ENCODE measurements at places on chromosomes 1 and 21.
A peak's percentile ranks its signal among the peaks of the same experiment; 100 is the strongest.

GRCh38 chr1:197924516-197925123, 7.4 kb downstream of the LHX9 start:
- DNase-seq = no peak

GRCh38 chr1:70264839-70265238, 43.7 kb downstream of the SRSF11 start:
- no peak for DNase-seq

GRCh38 chr21:44010429-44010828, 1.7 kb upstream of the TRAPPC10 start:
- no peak for DNase-seq

GRCh38 chr1:182331387-182331786, 60.2 kb downstream of the GLUL start:
- no peak for DNase-seq

- no peak for DNase-seq
These were observed 9.9 kb upstream of the DISC1 start for GRCh38 chr1:231616667-231617066.

DNA sequence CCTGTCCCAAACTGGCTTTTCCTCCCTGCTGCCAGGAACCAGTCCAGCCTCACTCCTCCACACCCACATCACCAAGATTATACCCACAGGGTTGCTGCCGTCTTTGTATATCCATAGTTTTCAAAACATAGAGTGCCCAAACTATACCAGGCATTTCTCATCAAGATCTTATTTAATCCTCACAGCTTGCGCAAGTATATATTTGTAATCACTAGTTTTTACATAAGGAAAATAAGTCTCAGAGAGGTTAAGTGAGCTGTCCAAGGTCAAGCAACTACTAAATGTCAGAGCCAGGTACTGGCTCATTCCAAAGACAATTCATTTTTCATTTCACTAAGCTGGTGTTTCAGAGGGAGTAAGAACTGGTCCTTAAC, 34.9 kb upstream of the ZNF362 start:
- no peak for DNase-seq

DNA sequence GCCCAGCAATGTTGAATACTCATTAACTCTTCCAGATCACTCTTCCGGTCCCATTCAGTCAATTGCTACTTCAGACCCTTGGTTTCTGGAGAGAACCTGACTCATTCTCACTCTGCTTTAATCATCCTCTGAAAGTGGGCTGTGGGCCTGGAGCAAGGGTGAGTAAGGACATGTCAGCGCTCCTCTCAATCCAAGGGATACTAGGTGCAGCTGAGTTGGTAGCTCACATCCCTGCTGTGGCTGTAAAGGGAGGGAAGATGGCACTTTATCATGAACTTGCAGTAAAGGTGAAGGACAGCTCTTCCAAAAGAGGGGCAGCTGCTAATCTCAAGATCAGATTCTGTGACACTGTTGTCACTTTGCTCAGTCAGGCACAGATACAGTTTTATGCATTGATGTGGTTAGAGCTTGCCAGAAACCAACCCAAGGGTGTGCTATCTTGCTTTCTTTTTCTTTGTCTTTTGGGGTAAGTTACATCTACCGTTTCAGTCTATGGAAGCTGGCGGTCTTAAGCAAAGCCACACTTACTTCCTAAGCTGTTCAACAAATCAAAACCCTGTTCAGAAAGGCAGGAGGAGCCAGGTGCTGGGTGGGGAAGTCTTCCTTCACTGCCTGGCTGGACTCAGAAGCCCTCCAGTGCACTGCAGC, 26.5 kb upstream of the NTPCR start:
- peak; percentile 61 for DNase-seq

- DNase-seq = no peak
These were observed 47.2 kb upstream of the ECE1 start for GRCh38 chr1:21337454-21337927.

DNA sequence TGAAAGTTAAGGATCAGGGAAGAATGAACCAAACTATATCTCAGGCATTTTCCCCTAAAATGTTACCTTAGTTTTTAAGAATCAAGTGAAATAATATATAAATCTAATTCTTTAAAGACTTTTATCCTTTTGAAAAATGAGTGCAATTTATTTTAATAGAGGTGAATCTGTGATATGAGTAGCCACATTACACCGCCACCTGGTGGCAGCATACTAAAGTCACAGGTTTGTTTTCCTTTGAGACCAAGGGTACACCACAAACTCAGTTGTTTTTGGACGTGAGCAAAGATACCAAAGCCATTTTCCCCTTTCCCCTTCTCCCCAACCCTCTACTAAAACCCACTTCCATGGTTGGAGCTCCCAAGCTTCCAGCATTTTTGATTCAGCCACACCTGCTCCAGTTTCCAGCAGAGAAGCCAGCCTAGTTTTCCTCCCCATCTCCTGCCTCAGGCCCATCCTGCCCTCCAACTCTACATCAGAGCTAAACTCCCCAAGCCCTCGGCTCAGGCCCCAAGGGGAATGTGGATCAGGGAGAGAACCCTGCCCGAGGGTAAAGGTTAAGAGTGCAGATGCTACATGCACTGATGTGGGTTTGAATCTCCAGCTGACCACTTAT, 22.9 kb upstream of the LDLRAP1 start:
- DNase-seq = peak; percentile 71

DNA sequence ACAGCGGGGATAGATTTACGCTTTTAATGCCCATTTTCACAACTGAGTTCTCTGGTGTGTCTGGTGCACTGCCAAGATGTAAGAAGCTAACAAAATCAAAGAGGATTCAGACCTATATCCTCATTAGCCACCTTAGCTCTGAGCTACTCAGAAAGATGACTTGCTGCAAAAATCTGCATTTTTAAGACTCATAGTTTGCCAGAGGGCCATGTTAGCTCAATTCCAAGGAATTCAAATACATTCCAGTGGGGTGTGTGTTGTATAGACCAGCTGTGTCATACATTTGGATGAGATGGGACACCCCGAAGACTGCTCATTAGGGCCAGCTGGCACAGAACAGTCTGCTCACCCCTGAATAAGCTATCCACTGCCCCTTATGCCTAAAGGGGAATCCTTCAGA, 8.9 kb downstream of the DENND2D start:
- DNase-seq = no peak

DNA sequence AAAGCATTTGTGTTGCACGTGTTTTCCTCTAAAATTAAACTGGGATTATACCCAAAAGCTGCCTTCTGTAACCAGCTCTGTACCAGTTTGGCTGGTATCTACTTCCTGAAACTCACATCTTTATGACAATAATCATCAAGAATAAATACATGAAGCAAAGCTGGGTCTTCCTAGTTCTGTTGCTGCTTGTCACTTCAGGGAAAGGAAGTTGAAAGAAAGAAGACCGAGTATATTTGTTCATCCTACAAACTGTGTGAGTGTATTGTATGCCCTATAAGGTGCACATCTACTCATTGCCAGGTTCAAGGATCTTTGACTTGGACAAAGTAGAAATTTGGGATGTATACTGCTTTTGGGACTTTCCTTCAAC, 29.1 kb upstream of the IFNGR2 start:
- DNase-seq = no peak

DNA sequence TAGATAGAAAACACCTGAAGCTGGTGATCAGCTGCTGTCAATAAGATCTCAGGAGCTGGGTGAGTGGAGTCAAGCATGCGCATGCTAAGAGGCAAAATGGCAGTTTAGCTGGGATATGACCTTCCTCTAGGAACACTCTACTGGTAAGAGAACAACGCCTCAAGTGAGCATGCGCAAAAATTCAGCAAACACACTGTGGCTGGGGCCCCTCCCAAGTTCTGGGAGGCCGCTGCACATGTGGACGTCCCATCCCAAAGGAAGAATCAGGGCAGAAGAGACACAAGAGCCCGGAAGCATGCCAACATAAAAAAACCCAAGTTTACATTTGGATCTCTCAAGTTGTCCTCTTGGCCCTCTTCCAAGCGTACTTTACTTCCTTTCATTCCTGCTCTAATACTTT, 126.3 kb upstream of the F3 start:
- DNase-seq = no peak

- no peak for DNase-seq
These were observed 260.3 kb upstream of the PLD5 start for GRCh38 chr1:242784807-242785206.

DNA sequence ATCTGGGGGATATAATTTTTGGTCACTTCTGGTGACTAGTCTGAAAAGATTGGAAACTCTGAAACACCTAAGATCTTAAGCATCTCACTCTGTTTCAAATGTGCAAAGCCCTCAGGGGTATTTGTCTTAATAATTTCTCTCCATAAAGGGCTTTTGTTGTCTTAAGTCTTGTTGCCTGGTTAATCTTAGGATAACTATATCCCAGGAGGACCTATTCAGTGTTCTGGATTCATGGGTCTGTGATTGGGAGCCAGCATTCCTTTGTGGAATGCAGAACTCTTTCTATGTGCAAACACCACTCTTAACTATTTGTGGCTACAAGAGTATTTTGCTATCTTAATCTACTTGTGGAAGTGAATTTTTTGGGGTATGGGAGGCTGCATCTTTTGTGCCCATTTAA, 1573.0 kb upstream of the PRMT6 start:
- DNase-seq = no peak

- no peak for DNase-seq
These were observed 11.7 kb upstream of the MYOCOS start for GRCh38 chr1:171610385-171610784.

GRCh38 chr1:211469938-211470529, 21.9 kb downstream of the RD3 start:
- DNase-seq = peak; percentile 45

DNA sequence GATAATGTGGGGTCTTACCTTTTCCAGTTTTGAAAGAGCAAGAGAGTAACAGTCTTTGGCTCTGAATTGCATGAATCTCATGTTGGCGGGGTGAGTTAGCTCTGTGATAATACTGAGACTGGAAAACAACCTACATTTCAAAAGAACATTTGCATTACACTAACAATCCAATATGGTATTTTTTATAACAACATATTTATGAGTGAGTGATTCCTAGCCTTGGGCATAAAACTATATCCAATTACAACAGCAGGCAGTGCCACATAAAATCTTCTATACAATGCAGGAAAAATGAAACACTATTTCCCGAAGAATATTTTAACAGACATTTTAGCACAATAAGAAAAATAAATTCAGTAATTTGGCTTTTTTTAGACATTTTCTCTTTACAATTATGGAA, 303.0 kb downstream of the KCNT2 start:
- DNase-seq = no peak

- no peak for DNase-seq
These were observed 26.6 kb upstream of the CDC14A start for GRCh38 chr1:100325415-100326324.

Data from activated T-cell treated with anti-CD3 and anti-CD28 coated beads, Interleukin-2, amount 50 U/mL, for 72 hours (primary cell).